Occipital lobe (tissue), 3 donors: ENCODE measurements at places on chromosomes 4 and X. TPM values are rescaled to one million over a fixed set of nuclear protein-coding genes. Genes with fewer than 3 reads are reported as not detected.

The MAPK10 gene
- 265 TPM for total RNA-seq

The PGRMC1 gene
- total RNA-seq, result 151 TPM

The GAB3 gene
- 1.4 TPM for total RNA-seq

The PLAC1 gene
- not detected for total RNA-seq

The DCX gene
- total RNA-seq, result 389 TPM

The HERC5 gene
- 2.5 TPM for total RNA-seq

DNA sequence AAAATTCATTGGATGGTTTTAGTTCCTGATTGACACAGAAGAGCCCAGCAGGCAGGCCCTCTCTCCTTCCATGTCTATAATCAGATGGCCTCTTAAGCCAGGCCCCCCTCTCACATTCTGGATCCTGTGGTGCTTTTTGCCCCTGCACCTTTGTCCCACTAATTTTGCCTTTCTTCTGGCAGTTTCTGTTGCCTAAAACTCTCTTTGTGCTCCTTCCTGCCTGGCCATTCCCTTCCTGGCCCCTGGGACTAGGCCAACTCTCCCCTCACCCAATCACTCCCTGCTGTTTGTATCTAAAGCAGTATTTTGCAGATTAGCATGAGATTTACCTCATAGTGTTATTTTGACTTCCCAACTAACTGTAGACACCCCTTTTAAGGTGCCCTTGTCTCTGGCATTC, 42.7 kb upstream of the DDX3X start:
- DNase-seq, result no peak

DNA sequence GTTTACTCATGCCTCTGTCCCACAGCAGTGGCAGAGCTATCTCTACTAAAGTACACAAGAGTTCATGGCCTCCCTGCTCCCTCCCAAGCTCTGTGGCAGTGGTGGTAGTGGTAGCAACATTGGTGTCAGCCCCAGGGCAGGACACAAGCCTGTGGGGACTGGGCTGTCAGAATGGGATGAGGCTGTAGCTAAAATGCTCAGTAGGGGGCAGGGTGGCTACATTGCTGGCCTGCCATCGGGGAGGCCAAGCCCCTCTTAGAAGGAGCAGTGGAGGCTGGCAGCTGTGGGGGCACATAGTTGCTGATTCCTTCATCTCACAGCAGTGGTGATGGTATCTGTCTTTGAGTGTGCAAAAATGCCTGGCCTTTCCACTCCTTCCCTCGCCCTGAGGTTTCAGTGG, 461.7 kb downstream of the PCDH18 start:
- no peak for DNase-seq

DNA sequence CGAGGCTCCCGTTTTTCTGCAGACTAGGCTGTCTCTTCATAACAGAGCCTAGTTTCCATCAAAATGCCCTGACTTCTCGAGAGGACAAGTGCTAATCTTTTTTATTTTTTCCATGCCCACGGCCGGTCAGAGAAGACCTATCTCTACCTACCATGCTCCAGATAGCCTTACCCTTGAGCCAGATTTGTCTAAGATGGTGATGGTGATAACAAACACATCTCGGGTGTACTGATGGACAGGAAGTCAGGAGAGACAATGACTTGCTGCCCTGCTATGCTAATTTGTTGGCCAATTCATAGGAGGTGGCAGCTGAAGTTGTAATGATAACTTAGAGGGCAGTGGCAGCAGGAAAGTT, 42.2 kb upstream of the NKRF start:
- DNase-seq, result no peak

GRCh38 chr4:11565899-11566298, 137.2 kb upstream of the HS3ST1 start:
- DNase-seq, result no peak

DNA sequence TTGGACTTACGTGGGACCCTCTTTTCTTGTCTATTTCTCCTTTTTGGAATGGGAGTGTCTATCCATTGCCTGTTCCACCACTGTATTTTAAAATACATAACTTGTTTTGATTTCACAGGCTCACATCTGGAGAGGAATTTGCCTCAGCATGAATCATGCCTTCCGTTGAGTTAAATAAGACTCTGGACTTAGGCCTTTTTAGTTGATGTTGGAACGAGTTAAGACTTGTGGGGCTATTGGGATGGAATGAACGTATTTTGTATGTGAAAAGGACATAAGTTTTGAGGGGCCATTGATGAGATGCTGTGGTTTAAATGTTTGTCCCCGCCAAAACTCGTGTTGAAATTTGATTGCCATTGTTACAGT, 66.2 kb downstream of the BEX3 start:
- no peak for DNase-seq

DNA sequence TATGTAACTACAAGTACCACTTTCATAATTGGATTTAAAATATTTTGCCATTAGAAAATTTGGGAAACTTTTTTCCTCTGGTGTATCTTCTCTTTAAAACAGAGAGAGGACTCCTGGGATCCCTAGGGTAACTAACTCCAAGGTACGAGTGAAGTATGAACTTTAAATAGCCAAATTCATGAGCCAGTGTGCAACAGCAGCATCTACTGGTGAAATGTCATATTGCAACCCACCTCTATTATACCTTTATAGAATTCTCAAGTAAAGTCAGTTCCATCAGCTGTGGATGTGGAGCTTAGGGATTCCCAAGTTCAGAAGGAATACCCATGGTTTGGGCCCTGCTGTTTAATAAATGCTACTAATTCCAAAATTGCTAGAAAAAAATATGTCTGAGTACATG, 282.7 kb upstream of the TAPT1 start:
- no peak for DNase-seq

GRCh38 chr4:155072417-155072816, 136.0 kb upstream of the NPY2R start:
- no peak for DNase-seq

DNA sequence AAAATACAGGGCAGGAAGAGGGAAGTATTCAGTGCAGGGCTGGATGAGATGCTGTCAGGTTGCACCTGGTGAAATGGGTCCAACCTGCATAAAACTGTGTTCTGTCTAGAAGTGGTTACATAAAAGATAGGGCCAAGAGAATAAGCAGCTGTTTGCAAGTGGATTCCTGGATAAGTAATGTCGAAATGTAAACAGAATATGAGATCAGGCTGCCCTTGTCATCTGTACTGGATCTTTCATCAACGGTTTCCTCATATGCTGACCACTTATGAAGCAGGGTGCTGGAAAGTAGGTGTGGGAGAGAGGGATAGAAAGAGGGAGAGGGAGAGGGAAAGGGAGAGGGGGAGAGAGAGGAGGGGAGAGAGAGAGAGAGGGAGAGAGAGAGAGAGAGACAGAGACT, 349.8 kb upstream of the CPEB2 start:
- no peak for DNase-seq

DNA sequence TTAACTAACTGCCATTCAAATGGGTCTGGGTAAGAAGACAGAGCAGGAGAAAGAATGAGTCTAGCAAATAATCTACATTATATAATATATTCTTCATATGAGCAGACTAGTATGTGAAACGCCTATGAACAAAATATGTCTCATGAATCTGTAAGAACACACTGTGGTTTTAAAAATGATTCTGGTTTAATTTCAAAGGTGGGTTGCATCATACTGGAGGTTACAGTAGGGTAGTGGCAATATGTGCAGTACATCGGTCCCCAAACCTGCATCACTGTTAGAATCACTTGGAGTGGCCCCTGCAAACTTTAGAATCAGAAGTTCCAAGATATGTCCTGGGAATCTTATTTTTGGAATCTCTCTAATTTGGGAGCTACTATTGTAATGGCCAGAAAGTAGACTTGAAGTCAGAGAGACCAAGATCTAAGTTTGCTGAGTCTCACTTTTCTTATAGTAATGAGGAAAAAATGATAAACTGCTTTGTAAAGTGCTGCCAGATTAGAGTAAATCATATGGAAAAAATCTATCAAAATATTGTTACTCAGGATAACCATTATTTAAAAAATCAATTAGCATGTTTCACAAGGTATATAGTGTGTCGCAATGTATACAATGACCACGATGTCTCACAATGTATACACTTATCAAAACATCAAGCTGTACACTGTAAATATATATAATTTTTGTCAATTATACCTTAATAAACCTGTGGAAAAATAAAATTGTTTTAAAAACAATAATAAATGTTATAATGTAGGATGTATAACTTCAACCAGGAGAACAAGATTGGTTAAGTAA, 37.9 kb upstream of the ARSJ start:
- DNase-seq, result no peak

- DNase-seq, result no peak
Observed at GRCh38 chr4:107719207-107719921, 670 bp downstream of the PAPSS1 start.

- no peak for DNase-seq
Observed at GRCh38 chrX:7946960-7947359, 19.7 kb upstream of the PNPLA4 start.

- no peak for DNase-seq
Observed at GRCh38 chr4:94141001-94141400, 66.7 kb upstream of the SMARCAD1 start.

DNA sequence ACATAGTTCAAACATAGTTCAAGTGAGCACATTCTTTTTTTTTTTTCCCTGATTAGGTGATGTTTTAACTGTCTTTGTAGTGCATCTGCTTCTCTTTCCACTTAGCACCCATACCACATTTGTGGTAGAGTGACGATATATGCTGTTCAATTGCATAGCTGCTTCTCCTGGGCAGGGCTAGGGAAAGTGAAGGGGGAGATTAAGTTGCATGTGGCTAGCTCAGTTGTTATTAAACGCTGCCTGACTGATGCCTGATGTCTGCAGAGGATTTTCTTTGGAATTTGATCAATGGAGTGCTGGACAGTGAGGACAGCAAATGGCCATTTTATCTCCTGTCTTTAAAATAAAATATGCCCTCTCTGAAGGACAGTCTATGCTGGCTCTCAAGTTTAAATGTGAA, 63.7 kb downstream of the ANK2 start:
- no peak for DNase-seq

DNA sequence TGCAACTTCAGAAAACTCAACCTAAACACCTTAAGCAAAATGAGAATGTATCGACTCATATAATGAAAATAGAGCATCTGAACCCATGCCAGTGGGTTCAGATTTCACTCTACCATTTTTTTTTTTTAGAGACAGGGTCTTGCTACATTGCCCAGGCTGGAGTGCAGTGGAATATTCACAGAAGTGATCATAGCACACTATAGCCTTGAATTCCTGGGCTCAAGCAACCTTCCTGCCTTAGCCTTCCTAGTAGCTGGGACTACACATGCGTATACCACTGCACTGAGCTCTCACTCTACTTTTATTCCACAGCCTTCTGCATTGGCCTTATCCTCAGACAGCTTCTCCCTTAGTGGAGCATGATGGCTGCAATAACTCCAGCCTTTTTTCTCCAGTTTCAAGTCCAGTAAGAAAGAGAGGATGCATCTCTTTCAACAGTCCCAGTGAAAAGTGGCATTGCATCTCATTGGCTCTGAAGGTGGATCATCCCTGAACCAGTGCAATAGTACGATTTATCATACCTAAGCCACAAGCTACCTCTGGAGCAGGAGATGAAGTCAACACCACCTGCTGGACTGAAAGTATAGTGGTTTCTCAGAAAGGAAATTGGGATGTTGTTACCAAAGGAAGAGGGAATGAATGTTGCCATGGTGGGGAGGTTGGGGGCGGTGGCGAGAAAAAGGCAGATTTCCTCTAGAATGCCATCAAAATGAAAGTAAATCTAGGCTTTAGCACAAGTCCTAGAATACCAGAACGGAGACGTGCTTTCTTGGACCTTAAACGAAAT, 2.0 kb upstream of the SOD3 start:
- DNase-seq, result no peak
